Epithelial cell of proximal tubule (primary cell): ENCODE measurements at places on chromosomes 1 and 21. TPM values are rescaled to one million over a fixed set of nuclear protein-coding genes. Genes with fewer than 3 reads are reported as not detected.

Gene ILDR2
- 0.86 and 2.3 TPM in 2 replicates for total RNA-seq

Gene FCGR2B
- total RNA-seq = not detected in 2 replicates

Gene PBX1
- total RNA-seq = 3.0 and 4.4 TPM in 2 replicates

Gene FCRL5
- total RNA-seq = not detected in 2 replicates

Gene GNAT2
- 0.58 TPM in 1 of 2 replicates, not detected in the other for total RNA-seq

Gene FTCD
- total RNA-seq = not detected in 2 replicates

Gene ORC1
- 13.0 and 30.1 TPM in 2 replicates for total RNA-seq
